Kidney tubule cell (primary cell): ENCODE measurements at places on chromosomes 16 and 17.

- DNase-seq, result peak; percentile 8
Observed at GRCh38 chr16:87074641-87075318, 242.4 kb downstream of the C16orf95 start.

- DNase-seq, result no peak
Observed at GRCh38 chr16:67470359-67470758, 10.6 kb downstream of the ATP6V0D1 start.

DNA sequence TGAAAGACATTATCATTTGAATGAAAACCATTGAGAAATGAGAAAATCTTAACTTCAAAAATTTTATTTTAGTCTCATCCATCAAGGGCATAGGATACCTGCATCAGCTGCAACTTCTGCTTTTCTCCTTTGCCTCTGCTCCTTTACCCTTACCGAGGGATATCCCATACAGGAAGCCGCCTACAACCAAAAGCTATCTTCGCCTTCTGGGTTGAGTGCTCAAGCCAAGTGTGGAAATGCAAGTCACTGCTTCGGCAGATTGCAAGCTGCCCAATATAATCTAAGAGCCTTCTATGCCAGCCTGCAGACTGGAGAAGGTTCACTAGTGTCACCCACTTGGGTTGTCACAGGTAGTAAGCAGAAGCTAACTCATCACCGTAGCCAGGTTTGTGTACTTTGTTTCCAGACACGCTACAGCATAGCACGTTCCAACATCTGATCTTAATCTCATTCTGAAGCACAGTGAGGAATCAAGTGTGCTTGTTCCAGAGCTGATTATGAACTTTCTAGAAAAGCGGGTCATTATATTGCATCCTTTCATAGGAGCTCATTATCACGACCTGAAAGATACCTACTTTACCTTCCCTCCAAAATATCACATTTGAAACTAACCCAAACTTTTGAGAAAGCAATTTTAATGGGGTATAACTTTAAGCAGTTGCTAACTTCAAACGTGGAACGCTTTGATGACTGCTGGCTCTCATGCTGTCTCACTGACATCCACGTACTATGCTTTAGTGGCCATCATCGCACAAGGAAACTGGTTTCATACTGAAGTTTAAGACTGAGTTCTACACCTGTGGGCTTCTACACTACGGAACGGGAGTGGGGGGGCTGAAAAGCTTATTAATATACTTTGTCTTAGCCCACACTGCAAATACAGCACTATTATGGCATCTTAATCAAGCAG is 8.0 kb upstream of the UNK start:
- DNase-seq, result peak; percentile 56

DNA sequence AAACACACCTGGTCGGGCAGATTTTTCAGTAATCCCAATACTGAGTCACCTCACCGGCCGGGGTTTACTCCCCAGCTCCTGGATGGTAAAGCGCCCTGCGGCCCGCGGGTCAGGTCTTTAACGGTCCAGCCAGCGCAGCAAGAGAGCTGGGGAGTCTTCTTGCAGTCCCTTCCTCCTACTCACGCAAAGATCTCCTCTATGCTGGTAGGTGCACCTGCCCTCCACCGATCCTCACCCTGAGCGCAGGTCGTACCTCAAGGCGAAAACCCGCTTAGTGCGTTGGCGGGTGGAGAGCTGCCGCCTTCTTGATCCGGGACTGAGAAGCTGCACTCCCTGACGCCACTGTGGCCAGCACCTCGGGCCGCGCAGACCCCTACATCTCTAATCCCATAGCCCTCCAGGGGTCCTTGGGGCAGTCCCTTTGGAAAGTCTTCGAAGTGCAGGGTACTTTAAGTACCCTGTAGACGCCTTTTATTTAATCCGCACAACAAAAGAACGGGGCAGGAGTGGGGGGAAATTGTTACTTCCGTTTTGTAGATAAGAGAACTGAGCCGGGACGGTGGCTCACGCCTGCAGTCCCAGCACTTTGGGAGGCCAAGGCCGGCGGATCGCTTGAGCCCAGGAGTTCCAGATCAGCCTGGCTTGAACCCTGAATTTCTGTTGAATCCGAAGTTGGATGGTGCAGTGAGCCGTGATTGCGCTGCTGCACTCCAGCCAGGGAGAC is 10.4 kb upstream of the HOXB13 start:
- no peak for DNase-seq

DNA sequence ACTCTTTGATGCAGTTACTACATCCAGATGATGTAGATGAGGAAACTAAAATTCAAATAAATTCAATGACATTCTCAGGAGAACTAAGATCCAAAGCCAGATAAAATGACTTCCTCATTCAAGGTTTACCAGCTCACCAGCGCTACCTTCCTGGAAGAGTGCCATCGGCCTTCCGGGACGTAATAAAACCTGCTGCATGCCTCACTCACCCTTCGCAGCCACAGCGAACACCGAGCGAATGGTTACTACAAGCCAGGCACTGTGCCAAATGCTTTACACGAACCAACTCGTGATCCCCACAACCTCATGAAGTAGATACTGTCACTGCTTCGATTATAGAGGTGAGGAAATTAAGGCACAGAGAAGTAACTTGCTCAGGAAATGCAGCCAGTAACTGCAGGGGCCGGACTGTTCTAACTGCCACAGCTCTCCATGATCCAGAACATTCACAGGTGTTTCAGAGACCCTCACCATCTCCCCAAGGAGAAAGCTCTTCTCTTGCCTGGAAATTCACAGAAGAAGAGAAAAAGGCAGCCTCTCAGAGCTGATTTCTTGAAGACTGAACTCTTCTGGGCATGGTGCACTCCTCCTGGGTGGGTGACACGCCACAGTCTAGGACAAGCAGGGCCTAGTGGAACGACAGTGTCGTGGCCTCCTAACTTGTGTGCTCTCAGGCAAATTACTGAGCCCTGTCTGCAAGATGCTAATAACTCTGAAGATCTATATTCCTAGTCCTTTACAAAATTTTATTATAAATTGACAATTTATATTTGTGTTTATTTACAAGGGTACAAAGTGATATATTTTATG is 46.8 kb downstream of the HIC1 start:
- DNase-seq, result peak; percentile 98

- DNase-seq, result no peak
Observed at GRCh38 chr17:75472119-75472518, 15.7 kb downstream of the TMEM94 start.
